ENCODE measurements at places on chromosomes 1 and 21.

- no peak for DNase-seq
Measured at GRCh38 chr1:185213091-185213490, 56.1 kb downstream of the SWT1 start.

DNA sequence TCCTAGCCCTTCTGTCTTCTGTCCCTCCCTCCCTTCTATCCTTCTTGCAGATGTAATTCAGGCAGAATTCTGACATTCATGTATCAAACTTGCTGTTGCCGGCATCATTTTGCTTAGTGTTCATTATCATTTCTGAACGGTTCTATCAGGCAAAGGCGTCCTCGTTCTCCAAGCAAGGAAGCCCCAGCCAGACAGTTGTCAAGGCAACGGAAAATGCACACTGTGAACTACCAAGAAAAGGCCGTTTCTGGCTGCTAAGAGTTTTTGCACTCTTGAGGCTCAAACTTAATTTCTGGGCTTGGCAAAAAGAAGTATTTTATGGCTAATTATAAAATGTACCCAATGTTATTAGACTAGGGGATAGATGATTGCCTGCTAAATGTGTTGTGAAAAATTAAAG, 164.7 kb upstream of the KCNJ15 start:
- DNase-seq, result no peak

GRCh38 chr1:46084553-46085451, 47.6 kb downstream of the PIK3R3 start:
- no peak for DNase-seq

GRCh38 chr1:116203920-116204319, 92.7 kb downstream of the MAB21L3 start:
- no peak for DNase-seq
